Stimulated activated CD8-positive, alpha-beta memory T cell treated with anti-CD3 and anti-CD28 coated beads, Interleukin-4, amount 100 ng/mL, for 4 hours (primary cell): ENCODE measurements at places on chromosomes 7 and 10.

- no peak for DNase-seq
Observed at GRCh38 chr10:16030562-16030961, 170.3 kb upstream of the MINDY3 start.

DNA sequence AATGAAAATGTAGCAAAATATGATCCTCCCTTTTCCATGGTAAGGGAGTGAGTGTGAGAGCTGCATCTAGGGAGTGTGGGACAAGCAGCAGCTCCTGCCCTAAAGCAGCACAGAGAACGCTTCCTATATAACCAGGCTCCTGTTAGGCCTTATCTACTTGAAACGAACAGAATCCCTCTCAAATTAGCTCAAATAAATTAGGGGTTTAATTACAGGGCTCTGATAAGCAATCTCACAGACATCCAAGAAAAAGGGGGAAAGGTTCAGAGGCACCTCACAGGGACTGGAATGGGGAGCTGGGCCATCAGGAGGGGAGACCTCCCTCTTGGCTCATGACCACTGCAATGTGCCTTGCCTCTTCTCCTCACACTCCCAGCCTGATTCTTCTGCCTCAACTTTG, 57.9 kb downstream of the PLPP4 start:
- DNase-seq = no peak

GRCh38 chr10:22761569-22762220, 47.3 kb upstream of the PIP4K2A start:
- no peak for DNase-seq

- no peak for DNase-seq
Observed at GRCh38 chr7:64618785-64619456, 47.0 kb upstream of the ZNF107 start.

DNA sequence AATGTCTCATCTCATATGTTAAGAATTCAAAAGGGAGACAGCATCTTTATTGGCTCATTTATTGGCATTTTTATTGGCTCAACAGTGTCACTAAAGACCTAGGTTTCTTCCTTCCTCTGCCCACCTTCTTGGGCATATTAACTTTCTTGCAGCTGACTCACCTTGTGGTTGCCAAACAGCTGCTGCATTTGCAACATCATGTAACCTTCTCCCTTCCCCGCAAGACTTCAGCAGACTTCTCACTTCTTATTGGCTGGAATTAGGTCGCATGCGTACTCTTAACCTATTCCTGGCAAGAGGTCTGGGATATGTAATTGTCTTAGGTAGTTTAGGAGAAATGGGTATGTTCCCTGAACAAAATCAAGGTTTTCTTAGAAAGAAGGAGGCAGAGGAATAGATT, 263.2 kb downstream of the POU6F2 start:
- no peak for DNase-seq

GRCh38 chr10:11813855-11814567, 9.1 kb upstream of the PROSER2 start:
- DNase-seq = no peak

DNA sequence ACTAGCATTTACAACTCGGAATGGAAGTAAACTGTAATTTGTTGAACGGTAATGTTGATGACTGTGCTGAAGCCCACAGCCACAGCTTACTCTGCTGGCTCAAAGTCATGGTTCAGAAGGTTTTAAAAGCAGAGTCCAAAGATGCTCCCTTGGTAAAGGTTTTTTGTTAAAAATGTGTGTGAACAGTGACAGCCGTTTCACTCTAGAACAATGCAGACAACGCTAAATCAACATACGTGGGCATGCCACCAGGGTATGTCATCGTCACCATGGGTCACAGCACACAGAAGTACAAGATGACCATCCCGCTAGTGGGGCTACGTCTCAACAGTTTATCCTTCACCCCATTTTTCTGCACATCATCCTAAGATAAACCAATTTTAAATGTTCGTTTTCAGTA, 106.5 kb upstream of the LANCL2 start:
- DNase-seq = no peak

DNA sequence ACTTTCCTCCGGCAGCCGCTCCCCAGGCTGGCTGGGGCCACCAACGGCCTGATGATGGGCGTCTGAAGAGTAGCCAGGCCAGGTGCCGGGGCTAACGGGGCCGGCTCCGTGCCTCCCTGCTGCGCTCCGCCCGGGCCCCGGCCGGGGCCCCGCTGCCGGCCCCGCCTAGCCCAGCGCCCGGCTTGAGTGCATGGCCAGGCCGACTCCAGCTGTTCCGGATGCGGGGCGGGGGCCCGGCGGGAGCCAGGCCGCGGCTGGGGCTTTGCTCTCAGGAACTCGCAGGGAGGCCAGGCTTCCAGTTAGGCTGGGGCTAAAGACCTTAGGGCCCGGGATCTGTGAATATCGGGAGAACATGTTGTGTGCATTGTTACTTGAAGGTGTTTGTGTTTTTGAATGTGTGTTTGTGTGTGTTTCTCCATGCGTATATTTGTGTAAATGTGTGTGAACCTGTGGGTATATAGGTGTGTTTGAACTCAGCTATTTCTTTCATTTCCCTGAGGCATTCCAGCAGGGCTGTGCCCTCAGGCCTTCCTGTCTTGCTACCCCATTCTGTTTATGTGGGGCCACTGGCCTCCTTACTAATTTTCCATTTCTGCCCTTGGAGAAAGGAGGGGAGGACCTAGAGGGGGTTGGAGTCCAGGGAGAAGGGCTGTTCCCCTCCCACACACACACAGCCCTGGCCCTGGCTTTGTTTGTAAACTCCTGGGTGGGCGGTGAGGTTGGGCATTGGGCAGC, 1.1 kb upstream of the LBX1 start:
- DNase-seq = no peak

DNA sequence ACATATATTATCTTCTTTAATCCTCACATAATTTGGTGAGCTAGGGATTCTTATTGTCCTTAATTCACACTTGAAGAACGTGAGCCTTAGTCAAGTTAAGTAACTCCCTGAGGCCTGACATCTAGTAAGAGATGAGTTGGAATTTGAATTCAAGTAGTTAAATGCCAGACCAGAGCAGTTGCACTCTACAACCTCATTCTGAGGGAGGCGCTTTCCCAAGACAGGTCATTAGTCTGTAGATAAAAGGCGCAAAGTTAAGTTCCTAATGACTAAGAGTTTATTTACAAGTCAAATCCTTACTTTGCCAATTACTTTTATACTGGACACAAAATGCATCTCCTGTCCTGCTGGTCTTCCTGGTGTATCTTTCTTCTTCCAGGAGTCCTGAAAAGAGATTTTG, 3.6 kb upstream of the EXOC6 start:
- DNase-seq = no peak

DNA sequence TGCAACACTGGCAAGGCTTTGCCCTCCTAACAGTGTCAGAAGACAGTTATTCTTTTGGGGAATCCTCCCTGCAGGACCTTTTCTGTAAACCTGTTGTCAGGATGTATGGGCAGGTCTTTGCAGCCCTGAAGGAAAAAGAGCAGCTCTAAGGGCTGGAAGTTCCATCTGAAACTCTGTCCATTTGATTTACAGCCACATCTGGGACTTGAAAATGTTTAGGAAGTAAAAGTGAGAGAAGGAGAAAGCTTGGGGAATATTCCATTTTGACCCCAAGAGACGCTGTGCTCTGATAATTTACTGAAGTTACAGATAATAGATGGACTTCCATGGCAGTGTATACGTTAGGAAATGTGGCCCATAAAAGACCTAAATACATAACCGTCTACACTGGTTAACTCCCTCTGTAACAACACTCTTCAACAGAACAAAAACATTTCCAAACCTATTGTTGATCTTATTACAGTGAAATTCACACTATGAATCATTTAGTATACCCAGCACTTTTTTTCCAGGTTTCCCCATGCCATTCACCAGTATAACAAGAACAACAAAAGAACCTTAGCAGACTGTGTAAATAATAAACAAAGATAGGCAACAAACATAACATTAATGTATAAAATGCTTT, 89.1 kb downstream of the KIAA1549 start:
- no peak for DNase-seq

DNA sequence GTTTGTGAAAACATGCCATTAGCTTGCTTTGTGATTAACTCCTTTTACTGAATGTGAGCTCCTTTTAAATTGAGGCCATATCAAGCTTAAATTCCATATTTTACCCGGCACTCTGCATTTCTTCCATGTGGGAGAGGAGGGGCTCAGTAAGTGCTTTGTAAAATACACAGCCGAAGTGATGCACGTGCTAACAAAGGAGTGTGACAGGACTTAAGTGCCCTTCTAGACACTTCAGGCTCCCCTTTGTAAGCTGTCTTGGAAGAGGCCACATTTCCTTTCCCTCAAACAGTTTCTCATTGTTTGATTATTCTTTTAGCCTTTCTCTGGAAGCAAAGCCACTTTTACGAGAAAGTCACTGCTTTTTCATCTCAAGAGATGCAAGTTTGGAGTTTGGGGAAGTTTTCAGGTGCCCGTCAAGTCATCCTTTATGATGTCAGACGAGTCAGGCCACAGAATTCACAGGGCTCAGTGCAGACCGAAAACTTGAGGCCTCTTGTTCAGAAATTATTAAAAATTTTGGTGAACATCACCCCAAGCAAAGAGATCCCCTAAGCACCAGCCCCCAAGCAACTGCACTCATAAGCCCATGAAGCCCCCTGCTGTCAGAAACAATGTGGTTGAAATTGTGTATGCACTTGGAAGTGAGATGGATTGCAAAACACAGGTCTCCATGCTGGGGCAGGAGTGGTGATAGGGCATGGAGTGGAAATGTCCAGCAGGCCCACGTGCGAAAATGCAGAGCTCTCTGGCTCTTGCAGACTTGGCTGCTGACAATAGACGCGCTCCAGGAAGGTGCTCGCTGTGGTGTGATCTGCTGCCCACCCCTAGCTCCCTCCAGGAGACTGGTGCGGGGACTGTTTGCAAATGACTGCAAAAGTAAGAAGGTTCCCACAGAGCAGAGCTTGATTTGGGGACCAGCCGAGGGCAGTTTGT, 11.5 kb downstream of the IKZF1 start:
- no peak for DNase-seq
